Ammon's horn (tissue), 1 donor: ENCODE measurements at places on chromosomes 7 and 10.
A peak's percentile ranks its signal among the peaks of the same experiment; 100 is the strongest.

DNA sequence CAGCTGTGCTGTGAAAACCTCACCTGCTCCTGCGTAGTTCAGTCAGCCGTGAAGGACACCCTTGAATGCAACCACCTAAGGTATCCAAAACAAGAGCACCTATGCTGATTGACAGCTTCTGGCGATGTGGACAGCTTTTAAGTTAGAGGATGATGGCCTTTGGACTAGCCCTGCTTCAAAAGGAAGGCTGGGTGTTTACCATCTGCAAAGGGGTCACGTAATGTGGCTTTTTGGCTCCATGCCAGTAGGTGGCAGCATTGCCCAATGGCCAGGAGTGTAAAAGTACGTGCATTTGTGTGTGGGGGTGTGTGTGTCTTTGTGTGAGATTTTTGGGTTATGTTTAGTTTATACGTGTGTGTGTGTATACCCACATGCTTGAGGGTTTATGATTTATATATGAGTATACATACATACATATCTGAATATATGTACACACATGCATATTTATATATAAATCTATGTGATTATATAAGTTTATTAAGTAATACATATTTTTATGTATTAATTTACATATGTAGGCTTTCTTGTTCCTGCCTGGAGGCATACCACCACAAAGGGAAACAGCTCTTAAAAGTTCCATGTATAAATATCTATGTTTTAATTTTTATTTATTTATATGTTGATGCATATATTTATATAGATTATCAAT, 236.3 kb upstream of the ANKRD30A start:
- DNase-seq = peak; percentile 37

GRCh38 chr7:41312235-41312634, 390.7 kb downstream of the INHBA start:
- DNase-seq = no peak

DNA sequence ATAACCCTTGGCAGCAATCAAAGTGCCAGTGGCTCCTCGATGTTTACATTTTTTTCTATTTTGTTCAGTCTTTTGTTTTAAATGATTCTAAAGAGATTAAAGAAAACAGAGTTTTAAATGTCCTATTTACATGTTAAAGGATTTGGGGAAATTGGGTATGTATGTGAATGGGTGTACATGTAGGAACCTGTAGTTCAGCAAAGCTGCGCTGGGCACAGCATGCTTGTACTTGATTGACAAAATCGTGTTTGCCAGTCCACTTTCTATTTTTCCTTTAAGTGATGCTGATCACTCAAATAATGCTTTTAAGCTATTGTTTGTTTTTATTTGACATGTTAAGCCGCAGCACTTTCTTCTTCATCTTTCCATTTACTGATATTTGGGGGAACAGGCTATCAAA, 40.9 kb downstream of the FHIP2A start:
- DNase-seq = no peak

GRCh38 chr10:46106410-46107255, 60.6 kb upstream of the MSMB start:
- DNase-seq = peak; percentile 62
